BE2C (cell line): ENCODE measurements at places on chromosomes 7 and 10.

GRCh38 chr7:134744569-134744968, 34.9 kb upstream of the CALD1 start:
- DNase-seq = no peak

DNA sequence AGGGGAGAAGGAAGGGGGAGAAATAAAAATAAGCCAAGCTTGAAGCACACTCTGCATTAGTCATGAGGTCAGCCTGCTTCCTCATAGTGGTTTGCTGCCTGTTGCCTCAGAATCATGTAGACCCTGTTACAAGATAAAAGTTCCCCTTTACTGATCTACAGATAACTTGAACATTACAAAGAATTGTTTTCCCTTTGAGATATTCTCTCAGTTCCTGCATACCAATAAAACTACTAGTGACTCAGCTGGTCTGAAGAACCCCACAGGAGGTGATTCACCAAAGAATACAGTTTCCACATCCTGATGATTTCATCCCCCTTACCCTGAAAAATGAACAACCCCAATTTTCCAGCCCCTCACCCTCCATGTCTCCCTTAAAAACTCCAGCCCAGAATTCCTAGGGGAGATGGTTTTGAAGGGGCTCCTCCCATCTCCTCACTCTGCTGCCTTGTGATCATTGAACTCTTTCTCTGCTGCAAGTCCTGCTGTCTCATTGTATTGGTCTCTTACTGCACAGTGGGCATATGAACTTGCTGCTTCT, 31.5 kb upstream of the NRP1 start:
- DNase-seq = no peak

- peak; percentile 40 for DNase-seq
Observed at GRCh38 chr10:97128039-97128492, 57.7 kb downstream of the SLIT1 start.

GRCh38 chr10:113899952-113900598, 45.6 kb downstream of the NHLRC2 start:
- DNase-seq = no peak

- DNase-seq = no peak
Observed at GRCh38 chr7:40733578-40733977, 598.8 kb downstream of the SUGCT start.

- DNase-seq = no peak
Observed at GRCh38 chr7:155576900-155577508, 30.6 kb upstream of the CNPY1 start.

DNA sequence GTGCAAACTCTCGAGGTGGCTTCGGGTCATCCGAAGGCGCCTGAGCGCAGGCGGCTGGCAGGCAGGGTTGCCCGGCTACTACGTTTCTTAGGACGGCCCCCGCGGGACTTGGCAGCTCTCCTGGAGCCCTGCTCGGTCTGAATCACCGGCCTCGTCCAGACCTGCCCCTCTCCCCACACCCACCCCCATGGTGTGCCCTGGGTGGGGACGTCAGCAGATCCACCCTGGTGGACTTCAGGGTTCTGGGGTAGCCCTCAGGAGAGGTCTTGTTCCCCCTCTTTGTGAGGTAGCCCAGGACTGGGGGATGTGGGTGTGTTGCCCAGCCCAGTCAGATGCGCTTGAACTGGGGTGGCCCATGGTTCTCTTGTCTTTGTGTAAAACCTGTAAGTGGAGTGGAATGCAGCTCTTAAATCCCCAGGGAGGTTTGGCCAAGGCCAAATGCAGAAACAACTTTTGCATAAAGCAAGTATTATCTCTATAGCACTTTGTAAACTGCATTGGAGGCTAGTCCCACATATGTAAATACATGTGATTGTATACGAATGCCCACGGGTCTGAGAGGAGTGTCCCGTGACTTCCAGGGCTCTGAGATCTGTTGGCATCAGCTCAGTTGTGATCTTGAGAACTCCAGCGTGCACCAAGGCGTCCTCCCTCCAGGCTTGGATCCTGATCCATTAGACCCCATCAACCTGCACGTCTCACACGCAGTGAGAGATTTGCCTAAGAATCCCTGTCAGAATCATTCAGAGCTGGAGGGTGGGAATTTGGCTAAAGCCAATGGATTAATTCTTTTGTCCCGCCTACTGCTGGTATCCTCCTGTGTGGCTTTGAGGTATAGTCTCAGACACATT, 1.8 kb downstream of the PFKFB3 start:
- DNase-seq = no peak

DNA sequence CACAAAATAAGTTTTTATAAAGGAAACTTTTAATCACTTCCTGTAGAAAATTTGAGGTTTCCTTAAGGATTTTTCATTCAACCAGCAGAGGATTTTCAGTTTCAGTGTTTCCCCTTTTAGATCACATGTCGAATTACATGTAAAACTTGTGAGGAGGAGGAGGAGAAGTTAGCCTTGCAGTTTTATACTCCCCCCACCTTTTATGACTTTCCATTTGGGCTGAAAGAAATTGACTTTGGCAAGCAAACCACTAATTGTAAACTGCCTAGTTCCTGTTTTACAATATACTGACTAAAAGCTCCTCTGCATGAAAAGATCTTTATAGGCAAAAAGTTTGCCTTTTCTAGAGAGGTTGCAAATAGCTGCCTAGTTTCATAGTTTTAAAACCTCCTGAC, 3.0 kb downstream of the BAMBI start:
- DNase-seq = no peak

DNA sequence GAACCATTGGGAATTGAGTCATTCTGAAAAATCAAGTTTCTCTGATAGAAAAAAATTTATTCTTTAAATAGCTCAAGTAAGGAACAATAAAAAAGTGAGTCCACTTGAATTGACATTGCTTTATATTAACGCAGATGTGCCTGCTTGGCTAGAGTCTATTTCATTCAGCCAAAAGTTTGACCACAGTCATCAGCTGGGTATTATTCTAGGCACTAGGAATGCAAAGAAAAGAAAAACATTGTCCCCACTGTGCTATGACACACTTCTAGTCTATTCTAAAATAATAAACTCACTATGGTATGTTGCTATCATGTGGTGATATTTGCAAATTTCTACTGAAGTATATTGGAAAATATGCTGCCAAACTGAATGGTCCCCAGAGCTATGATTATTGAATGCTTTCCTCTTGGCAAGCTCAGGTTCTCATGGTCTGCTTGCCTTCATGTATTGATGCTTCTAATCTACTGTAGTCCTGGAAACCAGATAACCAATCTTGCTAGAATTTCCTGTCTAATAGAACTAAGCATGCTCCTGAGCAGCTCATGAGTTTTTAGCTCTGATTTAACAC, 8.3 kb downstream of the SFRP4 start:
- no peak for DNase-seq

GRCh38 chr7:137073571-137074325, 205.3 kb downstream of the CHRM2 start:
- DNase-seq = no peak

- no peak for DNase-seq
Observed at GRCh38 chr7:138974675-138975292, 6.4 kb downstream of the KIAA1549 start.

DNA sequence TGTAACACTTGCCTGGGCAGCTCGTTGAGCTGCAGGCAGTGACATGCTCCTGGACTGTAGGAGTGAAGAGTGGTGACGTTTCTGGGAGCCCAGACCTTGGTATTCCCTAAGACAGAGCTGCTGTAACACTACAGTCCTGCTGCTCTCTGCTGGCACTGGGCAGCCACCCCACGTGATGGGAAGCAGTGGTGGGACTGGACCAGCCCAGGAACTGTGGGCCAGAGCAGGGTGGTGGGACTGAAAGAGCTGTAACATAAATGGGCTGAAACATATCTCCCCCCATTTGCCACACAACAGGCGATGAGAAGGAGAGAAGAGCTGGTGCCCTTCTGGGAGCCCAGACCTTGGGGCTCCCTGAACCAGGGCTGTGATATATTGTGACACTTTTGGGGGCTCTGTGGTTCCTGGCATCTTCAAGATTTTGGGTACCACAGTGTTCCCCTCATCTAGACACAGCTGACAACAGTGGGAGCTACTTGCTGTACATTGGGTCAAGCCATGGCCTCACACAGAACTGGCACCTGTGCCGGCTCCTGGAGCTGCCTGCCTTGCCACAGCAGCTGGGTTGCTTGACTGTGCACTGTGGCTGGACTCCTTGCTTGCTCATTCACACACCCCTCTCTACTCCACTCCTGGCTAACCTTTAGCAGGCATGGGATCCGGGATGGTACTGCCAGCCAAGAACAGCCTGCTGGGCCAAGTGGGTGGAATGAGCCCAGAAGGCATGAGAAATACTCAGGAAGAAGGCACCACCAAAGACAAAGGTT, 161.3 kb upstream of the PCDH15 start:
- DNase-seq = no peak
